NCI-H187 (cell line): ENCODE measurements at places on chromosomes 11 and 22.

DNA sequence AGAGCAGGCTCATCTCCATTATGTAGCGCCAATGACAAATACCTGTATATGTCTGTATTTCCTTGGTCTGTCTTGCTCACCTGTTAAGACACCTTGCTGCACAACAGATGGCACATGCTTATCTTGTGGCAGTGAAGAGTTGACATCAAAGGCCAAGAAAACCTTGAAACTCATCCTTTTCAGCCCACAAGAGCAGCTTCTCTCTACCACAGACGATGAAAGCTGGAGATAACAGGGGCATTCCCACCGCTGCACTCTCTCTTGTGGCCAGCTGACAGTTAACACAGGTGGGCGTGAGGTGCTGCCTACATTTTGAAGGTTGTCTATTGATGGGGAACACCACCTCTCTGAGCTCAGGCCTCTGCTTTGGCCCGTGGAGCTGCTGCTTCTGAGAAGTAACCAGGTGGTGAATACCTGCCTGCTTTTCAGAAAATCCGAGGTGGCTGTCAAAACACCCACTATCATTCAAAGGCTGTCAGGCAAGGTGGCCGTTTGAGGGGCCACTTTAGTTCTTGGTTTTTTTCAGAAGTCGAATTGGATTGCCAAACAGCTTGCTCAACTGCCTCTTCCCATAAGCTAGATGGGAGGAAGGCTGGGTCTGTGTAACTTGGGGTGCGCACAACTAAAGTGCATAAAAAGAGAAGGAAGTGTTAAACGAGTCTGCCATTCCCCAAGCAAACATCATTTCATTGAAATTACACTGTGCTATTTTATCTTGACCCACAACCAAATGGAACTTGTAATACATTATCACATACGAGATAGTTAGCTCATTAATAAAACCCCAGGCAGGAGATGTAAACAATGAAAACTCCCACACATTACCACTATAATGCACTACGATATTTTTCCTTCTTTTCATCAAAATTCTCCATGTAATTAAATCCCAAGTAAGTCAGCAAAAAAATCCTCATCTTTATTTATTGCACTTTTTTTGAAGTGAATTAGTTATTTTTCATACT, 87.1 kb upstream of the RAG2 start:
- no peak for DNase-seq

DNA sequence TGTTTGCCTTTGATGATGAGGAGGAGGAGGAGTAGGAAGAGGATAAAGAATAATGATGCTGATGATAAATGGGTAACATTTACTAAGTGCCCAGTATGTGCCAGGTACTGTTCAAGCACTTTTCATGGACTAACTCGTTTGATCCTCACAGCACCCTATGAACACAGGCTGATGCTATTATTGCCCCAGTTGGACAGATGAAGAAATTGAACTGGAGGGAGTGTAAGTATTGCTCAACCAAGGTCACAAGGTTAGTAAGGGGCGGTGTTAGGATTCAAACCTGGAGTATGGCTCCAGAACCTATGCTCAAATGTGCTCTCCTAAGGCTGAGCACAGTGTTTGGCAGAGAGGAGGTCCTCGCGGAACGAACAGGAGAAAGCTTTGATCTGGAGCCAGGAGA, 78.6 kb downstream of the SYN3 start:
- no peak for DNase-seq

DNA sequence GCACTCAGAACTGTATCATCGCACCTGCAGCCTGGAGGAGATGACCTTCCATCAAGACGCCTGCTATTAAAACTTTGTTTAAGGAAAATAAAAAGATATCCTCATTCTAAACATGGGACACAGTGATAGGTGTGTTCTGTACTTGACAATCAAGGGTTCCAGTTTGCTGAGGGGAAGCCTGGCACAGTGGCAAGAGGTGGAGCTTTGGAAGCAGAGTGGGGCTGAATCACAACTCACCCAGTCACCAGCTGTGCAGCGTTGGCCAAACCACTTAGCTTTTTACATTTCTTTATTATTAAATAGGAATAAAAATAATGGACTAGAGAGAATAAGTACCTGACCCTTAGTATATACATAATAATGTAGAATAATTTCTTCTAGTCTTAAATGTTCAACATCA, 220.7 kb downstream of the TENM4 start:
- no peak for DNase-seq

- no peak for DNase-seq
Observed at GRCh38 chr11:60485987-60486386, 6.6 kb upstream of the MS4A12 start.

- no peak for DNase-seq
Observed at GRCh38 chr11:45662665-45663485, 2.5 kb downstream of the CHST1 start.
